LHCN-M2 (cell line): ENCODE measurements at places on chromosomes 7 and 10. TPM values are rescaled to one million over a fixed set of nuclear protein-coding genes. Genes with fewer than 3 reads are reported as not detected.

Gene PCLO
- 0.19 and 0.57 TPM in 2 replicates for total RNA-seq

Gene OIT3
- total RNA-seq: 0.06 TPM in 1 of 2 replicates, not detected in the other

Gene FXYD4
- total RNA-seq: not detected in 2 replicates

Gene MYO1G
- not detected in 2 replicates for total RNA-seq

Gene NUP205
- 106 and 116 TPM in 2 replicates for total RNA-seq

Gene SFTPD
- total RNA-seq: not detected in 2 replicates

GRCh38 chr7:106600569-106601373 lies 60.2 kb downstream of the CCDC71L start:
- DNase-seq: no peak

DNA sequence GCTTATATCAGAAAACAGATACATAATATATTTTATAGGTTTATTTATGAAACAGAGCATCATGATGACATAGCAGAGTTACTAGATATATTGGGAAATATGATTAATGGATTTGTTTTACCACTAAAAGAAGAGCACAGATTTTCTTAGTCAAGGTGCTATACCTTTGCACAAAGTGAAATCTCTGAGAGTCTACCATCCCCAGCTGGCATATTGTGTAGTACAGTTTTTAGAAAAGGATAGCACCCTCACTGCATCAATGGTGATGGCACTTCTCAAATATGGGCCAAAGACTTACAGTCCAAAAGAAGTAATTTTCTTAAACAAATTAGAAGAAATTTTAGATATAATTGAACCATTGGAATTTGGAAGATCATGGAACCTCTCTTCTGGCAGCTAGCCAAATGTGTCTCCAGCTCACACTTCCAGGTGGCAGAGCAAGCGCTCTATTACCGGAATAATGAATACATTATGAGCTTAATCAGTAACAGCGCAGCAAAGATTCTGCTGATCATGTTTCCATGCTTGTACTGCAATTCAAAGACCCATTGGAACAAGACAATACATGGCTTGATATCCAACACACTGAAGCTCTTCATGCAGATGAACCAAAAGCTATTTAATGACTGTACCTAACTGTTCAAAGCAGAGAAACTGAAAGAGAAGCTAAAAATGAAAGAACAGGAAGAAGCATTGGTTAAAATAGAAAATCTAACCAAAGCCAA lies 21.9 kb upstream of the CREB3L2 start:
- no peak for DNase-seq

DNA sequence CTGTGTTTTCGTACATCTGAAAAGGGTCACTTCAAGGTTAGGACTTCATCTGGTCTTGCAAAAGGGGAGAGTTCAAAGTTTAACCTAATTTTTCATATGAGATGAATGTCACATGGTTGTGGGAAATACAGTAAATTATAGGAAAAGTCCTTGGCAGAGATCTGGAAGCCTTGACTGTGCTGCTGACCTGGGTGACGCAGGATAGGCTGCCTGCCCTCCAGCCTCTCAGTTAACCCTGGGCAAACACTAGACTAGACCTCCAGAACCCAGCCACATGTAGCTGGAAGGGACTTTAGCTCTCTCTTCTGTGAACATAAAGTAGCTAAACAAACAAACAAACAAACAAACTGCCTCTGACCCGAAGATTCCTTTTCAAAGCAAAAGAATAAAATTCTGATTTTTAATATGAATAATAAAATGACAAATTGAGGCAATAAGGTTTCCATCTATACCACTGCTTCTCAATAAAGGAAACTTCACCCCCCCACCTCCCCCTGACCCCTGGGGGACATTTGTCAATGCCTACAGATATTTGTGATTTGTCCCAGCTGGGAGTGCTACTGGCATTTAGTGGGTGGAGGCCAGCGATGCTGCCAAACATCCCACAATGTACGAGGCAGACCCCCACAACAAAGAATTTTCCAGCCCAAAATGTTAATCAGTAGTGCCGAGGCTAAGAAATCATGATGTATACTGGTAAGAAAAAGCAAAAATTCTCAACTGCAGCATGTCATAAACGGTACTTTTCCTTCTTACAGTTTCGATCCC lies 75.2 kb upstream of the PRR15 start:
- DNase-seq: no peak

DNA sequence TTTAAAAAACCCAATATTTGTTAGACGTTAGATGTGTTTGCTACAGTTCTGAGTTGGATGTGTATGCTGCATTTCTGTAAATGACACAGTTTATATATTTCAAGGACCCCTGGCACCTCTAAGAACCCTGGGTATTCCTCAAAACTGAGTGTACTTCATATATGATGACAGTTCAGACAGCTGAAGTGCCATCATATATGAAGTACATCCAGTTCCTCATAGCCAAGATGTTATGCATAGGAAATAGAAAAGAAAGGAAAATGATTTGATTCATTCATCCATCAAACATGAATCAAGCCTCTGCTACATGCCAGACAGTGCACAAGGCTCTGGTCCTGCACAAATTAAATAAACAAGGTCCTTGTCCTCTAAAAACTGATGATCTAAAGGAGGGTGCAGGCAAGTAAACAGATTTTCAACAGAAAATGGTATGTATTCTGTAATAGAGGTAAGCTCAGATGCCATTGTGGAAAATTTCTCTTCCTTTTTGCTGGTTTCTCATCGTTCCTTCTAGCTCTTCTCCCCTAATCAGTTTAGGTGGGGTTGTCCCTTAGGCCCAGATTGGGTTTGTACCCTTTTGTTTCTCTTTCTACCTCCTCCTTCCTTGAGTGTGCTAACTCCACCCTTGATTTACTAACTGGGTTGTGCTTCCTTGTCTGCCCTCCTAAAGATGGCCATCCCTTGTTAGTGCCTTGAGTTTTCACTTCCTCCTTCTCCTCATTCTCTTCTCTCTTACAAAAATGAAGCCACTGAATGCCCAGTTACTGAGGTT lies 25.3 kb upstream of the SMIM30 start:
- DNase-seq: no peak

DNA sequence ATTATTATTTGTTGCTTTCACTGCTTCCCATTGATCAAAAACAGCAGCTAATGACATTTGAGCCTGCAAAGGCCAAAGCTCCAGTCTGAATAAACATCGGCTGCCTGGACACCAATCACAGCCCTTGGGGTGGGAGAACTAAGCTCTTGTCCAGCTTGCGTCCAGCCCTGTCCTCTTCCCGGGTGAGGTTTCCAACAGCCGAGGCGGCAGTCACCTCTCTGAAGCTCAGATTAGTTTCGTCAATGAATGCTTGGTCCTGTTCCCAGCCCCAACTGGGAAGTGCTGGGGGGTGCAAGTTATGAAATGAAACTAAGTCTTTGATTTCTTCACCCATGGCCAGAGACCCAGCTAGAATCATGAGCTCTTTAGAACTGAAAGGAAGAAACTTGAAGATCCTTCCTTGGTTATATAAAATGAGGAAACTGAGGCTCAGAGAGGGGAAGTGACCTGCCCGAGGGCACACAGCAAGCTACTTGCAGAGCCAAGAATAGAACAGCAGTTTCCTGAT lies 114.0 kb upstream of the TCF7L2 start:
- no peak for DNase-seq

- peak; percentile 11 for DNase-seq
Observed at GRCh38 chr10:119812684-119813083, 60.0 kb downstream of the MCMBP start.

DNA sequence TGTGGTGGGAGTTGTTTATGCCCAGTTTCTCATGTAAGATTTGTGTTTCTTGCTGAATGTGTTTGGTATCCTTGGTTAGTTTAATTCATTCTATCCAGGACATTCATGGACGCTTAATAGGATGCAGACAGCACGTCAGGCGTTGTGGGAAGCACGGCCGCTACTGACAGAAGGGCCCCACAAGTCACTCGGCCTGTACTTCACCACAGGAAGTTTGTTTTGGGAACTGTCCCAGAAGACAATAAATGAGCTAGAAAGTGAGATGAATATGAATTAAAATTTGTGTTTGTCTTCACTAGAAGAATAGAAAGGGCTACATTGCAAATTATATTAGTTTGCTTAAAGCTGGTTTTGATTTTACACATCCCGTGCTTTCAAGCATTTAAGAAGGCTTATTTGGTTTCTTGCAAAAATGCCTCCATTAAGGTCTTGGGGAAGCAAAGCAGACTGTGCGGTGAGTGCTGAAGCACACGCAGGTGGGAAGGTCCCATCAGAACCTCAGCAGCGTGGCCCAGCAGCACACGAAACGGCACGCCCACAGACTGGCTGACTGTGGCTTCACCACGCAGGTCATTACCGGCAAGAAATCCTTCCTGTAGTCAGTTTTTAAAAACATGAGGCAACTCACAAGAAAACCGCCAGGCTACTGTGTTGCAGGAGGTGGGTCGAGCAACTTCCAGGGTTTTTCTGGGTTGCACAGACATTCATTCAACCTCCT lies 74.1 kb downstream of the VIPR2 start:
- no peak for DNase-seq

- no peak for DNase-seq
Observed at GRCh38 chr10:74177140-74177677, 26.2 kb downstream of the ADK start.

DNA sequence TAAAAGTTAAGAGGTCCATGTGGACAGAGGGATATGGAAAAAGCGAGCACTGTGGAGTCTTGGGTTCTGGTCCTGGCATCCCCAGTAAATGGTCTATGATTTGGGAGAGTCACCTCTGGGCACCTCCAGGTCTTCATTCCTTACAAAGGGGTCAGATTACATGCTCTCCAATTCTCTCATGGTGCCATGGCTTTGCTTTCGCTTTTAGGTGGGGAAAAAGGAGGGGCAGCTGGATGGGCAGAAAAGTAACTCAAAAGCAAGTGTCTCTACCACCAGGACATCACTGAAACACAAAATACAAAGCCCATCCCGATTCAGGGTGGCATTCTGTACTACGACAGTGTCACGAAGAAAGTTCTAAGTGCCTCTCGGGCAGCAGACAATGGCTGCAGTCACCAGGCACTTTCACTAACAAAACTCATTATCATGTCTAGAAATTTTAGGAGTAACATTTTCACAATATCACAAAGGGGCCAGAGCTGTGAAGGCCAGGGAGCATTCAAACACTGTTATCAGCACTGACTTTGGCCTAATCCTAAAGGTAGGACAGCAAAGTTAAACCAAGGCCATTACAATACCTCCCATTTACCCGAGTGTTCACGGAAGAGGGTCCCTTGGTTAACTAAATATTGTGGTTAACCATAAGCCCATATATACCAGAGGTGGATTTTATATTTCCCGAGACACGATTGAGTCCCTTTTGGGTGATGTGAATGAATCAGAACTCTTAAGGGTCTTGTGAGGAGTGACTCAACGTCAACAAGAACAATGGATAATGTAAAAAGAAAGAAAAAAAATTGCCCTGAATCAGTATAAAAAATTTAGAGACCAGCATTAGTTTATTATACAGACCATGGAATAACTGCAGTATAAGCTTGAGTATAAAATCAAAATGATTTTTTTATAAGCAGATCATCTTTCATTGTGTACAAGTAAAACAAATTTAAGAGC lies 2.5 kb downstream of the PSAP start:
- DNase-seq: no peak

DNA sequence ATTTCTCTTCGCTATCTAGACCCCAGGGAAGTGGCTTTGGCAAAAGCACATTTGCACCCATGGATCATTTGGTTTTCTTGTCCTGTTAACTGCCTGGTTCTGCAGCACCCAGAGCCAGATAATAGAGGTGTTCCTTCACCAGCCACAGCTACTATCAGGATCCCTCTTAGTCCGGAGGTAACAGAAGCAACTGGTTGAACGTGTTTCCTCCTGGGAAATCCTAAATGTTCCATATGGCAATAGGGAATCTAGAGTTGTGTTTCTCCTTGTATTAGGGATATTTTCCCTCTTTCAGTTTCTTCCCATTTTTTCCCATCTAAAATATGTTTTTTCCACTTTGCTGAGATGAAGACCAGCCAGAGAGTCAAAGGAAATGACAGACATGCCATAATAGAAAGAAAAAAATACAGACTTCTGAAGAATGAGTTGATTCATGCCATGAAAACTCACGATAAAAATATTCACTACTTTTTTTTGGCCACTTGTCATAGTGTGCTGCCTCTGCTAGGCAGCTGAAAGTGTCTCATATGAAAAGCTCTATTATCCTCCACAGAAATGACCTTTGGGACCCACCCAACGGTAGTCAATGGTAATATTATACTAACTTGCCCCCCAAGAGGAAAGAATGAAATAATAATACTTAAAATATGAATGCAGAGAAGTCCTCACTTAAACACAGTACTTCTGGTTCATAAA lies 472.8 kb downstream of the KCNMA1 start:
- peak; percentile 69 for DNase-seq

DNA sequence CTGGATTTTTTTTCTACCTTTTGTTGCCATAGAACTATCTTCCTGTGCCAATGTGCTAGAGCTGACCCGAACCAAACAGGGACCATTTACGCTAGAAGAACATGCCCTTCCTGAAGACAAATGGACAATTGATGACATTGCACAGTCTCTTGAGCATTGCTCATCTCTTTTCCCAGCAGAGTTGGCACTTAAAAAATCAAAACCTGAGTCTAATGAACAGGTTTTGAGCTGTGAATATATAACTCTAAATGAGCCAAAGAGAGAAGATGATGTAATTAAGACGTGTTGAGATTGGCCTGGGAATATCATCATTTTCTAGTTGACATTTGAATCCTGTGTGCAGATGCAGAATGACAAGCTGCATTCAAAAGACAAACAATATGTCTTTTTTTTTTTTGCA lies 37.1 kb downstream of the TRUB1 start:
- DNase-seq: no peak

- no peak for DNase-seq
Observed at GRCh38 chr7:135204876-135205275, 6.5 kb downstream of the WDR91 start.

DNA sequence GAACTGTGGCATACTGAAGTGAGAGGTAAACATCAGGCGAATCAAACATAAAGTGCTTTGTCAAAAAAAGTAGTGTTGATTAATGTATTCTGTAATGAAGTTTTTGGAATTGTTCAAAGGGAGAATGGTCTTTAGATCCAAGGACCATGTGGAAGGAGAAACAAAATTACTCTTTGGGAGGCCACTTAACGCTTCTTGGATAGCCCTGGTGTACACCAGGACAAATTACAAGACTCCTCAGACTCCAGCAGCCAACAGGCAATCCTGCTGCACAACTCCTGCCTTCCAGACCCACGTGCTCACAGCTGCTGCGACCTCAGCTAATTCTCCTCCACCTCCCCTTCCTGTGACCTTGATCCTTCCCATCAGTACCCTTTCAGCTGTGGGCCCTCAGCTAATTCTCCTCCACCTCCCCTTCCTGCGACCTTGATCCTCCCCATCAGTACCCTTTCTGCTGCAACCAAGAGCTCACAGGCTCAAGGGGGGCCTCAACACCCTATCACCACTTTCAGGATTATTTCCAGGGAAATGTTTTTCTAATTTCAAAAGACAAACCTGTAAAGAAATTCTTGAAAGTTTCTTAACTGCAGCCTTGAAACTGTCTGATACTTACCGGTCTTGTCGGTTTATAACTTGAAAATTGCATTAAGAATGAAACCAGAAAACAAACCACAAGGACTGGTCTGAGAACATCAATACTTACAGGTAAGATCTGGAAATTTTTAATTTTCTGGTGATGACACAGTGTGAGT lies 29.7 kb upstream of the DDC start:
- DNase-seq: no peak

GRCh38 chr7:93359520-93360198 lies 127.5 kb downstream of the VPS50 start:
- DNase-seq: no peak
